IPS-NIHi11 (cell line): ENCODE measurements at places on chromosomes 1 and 21.

GRCh38 chr21:36149788-36150711 lies 6.6 kb upstream of the DOP1B start:
- no peak for DNase-seq

DNA sequence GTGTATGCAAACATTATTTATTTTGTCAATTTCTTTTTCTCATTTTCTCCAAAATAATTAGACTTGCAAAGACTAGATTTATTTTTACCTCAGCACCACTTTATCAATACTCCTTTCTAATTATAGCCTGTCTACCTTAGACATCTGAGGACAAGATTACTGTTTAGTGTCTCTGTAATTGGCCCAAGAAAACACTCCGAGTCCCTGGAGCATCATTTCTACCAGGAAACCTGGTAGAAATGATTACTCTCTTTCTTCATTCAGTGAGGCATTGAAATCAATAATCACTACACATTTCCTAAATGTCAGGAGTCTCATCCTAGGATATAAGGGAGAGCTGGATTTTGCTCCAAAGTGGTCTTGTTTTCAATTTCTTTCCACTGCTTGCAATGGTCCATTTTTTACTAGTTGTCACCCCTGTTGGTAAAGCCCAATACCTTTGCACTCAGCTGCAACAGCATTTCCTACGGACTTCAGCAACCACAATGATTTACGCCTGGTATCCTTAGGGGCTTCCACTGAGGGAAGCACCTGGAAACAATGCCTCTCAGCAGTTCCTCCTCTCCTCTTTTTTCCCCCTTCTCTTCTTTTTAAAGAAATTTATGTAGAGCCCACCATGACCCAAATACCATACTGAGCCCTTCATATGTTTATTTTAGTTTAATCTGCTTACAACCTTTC lies 64.6 kb downstream of the GRIK1 start:
- DNase-seq = peak; percentile 19

DNA sequence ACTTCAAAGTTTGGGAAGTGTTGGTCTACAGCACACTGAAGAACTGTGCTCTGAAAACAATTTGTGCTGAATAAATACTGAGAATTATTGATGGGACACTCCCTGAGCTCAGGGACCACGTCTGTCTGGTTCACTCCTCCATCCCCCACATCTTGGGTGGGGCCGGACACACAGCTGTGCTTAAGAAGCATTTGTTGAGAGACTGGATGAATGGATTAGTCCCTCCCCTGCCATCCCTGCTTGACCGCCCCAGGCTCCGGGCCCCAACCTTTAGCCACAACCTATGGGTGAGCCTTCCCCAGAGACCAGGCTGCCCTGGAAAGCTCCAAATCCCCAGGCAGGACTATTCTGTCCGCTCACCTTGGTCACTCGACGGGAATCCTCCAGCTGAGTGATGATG lies 7.5 kb downstream of the TRIM63 start:
- DNase-seq = no peak

GRCh38 chr1:240435996-240436566 lies 175.9 kb downstream of the GREM2 start:
- no peak for DNase-seq

GRCh38 chr1:214500340-214501055 lies 50.9 kb downstream of the PTPN14 start:
- no peak for DNase-seq

DNA sequence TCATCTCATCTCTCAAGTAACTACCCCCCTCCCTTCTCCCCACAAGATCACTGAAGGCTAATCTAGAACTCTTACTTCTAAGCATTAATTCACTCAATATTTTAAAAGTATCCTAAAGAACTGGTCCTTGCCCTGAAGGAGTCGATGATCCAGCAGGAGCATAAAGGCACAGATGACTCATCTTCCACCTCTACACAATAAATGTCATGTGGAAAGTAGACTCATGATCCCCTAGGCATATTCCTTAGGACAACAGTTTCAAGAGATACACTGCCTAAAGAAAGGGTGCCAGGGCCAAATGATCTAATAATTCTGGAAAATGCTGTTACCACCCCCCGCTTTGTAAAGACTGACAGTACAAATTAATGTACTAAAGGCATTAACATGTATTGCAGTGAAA lies 85.8 kb upstream of the DIRAS3 start:
- no peak for DNase-seq

GRCh38 chr1:220316305-220316704 lies 44.1 kb upstream of the RAB3GAP2 start:
- no peak for DNase-seq

GRCh38 chr1:203124546-203125317 lies 2.8 kb upstream of the ADORA1 start:
- DNase-seq = no peak

- no peak for DNase-seq
Observed at GRCh38 chr1:229550812-229551567, 7.5 kb downstream of the ABCB10 start.

GRCh38 chr1:182248721-182249120 lies 142.9 kb downstream of the GLUL start:
- DNase-seq = no peak

DNA sequence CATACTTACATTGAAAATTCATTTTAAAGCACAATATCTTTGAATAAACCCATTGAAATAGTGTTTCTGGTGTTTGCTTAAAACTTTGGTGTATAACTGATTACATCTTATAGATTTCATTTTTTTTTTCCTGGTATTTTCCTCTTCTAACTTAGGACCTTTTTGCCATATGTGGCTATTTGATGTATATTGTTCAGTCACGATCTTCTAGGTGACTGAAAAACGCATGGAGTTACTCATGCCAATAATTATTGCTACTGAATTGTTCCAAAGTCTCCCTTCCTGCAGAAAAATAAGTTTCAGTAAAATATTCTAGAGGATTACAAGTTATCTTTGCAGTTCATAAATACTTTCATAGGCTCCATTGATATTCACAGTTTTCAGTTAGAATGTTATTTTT lies 22.9 kb upstream of the C1orf105 start:
- DNase-seq = no peak

DNA sequence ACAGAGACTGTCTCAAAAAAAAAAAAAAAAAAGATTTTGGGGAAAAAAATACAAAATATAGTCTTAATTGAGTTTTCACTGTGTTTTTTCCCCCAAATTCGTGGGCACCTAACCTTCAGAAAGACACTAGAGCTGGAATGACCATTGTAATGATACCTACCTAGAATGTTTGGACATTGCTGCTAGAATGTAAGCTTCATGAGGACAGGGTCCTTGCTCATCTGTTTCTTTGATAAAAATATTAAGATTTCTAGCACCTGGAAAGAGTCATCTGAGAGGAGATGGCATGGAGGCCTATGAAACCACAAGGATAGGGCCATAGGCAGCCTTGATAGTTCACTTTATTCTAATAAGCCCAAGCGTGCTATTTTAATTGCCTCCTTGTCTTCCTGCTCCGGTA lies 6.5 kb downstream of the LRRC8D start:
- DNase-seq = no peak

- no peak for DNase-seq
Observed at GRCh38 chr21:17781524-17781923, 37.6 kb downstream of the C21orf91 start.

DNA sequence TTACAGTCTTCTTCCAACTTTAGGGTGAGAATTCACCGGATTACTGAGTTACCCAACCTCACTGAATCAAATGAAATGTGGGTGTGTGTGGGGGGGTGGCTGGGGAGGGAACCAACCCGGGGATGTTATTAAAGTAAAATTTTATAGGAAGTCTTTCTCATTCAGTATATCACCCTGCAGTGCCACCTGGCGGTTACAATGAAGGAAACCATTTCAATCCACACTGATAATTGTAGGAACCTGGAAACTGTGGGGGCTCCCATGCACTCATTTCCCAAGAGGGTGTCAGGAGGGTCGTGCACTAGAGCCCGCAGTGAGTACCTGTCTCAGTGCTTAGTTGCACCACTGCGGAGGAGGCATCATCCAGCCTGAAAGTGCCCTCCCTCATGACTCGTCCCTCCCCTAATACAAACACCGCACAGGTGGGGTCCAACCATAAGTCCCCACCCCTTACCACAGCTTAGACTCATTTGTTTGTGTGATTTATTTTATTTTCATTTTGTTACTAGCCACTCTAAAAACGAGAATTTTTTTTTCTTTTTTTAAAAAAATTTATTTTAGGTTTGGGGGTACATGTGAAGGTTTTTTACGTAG lies 29.1 kb upstream of the IGSF5 start:
- DNase-seq = peak; percentile 54

DNA sequence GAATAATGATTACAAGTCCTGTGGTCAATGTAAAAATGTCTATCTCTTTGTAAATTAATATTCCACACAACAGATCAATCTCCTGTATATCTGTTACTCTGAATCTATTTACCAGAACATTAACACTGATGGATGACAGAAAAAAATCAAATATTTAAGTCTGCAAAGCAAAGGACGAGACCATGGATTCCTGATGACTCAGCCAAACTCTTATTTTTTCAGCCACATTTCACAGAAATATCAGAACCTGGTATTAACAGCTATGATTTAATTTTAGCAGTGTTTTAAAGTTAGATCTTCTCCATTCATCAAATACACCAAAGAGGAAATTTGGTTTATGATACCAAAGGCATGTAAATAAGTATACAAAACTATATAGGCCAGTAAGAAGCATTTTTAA lies 46.1 kb downstream of the FAF1 start:
- no peak for DNase-seq

DNA sequence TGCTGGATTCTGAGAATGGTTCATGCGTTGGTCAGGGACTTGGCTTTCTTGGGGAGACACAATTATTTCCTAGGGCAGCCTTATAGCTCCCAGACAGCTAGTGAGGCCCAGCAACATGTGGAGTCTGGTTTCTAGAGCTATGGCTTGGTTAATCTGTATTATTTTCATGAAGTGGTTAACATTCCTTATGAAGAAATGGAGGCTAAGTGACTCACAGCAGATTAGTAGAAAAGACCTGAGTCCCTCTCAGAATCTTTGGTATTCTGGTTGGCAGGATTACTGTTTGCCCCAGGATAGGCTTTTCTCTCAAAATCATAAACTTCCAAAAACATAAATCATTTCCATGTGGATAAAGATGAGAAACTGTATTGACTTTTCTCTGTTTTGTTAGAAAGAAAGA lies 42.3 kb downstream of the DUSP10 start:
- DNase-seq = no peak

DNA sequence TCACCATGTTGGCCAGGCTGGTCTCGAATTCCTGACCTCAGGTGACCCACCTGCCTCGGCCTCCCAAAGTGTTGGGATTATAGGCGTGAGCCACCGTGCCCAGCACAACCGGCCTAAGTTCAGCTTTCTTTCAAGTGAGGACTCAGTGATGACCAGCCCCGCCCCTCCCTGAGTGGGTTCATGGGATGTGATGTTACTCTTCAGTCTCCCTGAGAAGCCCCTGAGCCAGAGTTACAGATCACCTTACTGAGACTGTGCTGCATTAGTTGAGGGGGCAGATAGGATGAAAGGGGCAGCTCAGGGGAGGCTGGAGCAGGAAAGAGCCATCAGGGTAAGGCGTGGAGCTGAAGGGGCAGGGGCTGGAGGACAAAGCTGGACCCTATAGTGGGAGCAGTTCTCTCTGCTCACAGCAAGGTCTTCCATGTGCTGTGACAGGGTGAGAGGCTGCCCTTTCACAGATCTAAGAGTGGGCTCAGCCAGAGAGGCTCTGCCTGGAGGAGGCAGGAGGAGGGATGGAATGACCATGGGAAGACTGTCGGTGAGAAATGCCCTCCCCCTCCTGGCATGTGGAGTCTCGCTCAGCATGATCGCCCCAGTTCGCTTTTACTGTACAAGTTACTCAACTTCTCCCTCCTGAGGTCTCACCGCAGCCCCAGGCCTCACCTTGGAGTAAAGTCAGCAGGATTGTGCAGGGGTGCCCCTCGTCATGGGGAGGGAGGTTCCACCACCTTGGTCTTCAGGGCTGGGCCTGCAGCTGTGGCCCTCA lies 13.4 kb downstream of the SH2D2A start:
- no peak for DNase-seq

GRCh38 chr1:150138044-150138443 lies 11.7 kb upstream of the PLEKHO1 start:
- no peak for DNase-seq

DNA sequence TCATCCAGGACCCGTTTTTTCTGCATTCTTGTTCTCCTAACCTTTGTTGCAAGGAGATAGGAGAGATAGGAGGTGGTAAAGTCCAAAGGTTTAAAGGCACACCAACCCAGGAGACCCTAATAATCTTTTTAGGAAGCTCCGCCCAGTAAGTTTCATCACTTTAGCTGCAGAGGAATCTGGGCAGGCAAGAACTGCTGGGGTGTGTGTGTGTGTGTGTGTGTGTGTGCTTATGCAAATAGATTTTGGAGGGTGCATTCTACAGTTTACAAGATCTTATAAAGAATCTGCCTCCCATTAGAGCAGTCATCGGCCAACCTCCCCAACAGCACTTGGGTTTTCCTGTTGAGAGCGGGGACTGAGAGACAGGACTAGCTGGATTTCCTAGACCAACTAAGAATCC lies 3.9 kb upstream of the IL10 start:
- DNase-seq = no peak

DNA sequence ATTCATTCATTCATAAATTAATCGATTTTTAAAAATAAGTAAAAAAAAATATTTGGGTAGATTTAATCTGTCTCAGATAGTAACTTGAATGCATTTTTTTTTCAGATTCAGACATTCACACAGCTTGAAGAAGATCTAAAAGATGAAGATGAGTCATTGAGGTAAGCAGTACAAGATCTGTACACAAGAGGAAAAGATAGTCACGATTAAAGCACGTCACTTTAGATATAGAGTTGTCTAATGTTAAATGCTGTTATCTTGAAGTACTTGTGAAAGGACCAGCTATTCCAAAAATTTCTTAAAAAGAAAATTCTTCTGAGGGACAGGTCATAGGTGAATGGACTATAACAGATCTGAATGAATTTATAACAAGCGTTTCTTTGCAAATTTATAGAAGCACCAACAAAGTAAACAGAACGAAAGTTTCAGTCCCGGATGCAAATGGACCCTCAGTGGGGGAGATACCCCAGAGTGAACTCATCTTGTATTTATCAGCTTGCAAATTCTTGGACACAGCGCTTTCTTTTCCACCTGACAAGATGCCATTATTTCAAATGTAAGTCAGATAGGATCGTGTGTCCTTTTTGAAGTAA lies 31.2 kb upstream of the MORC3 start:
- DNase-seq = no peak

DNA sequence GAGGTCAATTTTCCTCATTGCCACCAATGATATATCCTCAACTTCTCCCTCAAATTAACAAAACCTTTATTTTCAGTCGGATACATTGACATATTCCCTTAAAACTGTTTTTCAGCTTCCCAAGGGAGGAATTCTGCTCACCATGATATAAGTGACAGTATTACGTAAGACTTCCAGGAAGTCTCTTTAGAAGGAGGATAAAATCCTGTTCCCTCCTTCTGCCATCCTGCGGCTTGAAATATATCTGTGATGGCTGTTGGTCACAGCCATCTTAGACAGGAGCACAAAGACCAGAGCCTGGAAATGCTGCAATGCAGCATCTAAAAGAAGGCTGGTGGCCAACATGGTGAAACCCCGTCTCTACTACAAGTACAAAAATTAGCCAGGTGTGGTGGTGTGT lies 270.4 kb downstream of the GPATCH2 start:
- DNase-seq = no peak

GRCh38 chr1:239616673-239617072 lies 230.3 kb downstream of the CHRM3 start:
- no peak for DNase-seq
